T-cell (primary cell): ENCODE measurements at places on chromosomes 13 and 19. TPM values are rescaled to one million over a fixed set of nuclear protein-coding genes. Genes with fewer than 3 reads are reported as not detected.
A peak's percentile ranks its signal among the peaks of the same experiment; 100 is the strongest.

Gene PDE4A
- total RNA-seq: 2.2 TPM

Gene SIAH3
- total RNA-seq: 0.35 TPM

Gene PGLYRP2
- total RNA-seq: 0.30 TPM

Gene WDR87
- not detected for total RNA-seq

Gene ZNF442
- total RNA-seq: 1.7 TPM

Gene ONECUT3
- total RNA-seq: 0.03 TPM

Gene OR7D2
- not detected for total RNA-seq

DNA sequence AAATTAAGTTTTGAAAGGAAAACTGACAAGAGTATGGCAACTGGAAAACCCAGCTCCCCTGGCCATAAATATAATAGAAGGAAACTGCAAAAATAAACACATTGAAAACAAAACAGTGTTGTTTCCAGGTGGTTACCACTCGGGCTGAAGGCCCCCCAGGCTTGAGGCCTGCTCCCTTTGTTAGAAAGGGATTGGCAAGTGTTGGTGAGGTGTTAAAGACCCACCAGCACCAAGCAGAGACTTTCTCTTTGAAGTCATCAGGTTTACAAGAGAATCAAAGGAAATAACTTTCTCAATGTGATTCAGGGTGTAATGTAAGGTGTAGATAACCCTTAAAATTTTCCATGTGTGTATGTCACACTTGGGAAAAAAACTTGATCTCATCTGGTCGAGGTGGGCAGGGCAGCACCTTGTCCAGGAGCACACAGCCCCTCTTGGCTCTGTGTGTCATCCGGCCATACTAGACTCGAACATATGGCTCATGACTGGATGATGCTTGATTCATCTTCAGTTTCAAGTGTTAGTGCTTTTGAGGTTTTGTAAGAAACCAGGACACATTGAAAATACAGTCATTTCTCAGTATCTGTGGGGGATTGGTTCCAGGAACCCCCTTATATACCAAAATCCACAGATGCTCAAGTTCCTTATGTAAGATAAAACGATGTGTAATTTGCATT is 7.8 kb downstream of the ACTN4 start:
- H3K27ac ChIP-seq: peak overlapping the region; percentile 22
- no peaks in the 10 kb centered on the region for H3K36me3 ChIP-seq
- H3K27me3 ChIP-seq: peaks cover 9% of the 10 kb centered on the region
- no peak for DNase-seq

DNA sequence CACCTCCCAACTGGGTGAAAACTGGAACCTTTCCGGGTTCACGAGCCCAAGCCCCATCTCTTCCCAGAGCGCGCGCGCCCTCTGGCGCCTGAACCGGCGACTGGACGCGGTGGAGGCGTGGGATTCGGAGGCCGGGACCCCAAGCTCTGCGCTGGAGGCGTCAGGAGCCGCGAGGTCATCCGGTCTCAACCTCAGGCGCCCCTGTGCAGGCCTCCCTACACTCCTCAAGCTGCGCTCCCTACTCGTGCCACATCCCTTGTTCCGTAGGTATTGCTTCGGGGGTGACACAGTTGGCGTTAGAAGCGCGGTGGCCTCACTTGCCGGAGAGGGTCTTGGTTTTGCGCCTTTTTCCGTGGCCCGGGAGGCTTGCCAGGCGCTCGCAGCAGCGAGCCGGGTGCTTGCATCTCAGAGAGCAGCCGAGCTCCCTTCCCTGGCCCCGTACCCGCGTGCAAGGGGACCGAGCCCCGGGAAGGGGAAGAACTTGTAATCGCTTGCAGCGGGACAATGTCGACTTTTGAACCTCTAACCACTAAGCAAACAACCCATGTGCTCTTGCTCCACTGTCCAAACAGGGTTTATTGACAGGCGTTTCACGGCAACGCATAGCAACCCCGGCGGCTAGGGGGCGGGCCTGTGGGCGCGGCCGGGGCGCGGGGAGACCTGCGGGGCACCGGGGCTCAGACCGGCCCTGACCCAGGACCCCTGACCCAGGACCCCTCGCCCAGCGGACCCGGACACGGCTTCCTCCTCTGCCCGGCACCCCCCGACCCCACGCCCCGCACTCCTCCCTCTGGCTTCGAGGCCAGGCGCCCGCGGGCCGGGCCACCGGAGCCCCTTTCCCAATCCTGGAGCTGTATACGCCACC is 8.5 kb downstream of the CDX2 start:
- peaks cover 25% of the 10 kb centered on the region for H3K27me3 ChIP-seq
- no peaks in the 10 kb centered on the region for H3K36me3 ChIP-seq
- H3K4me1 ChIP-seq: no peaks in the 10 kb centered on the region
- peak overlapping the region; percentile 53 for H3K4me3 ChIP-seq
- DNase-seq: no peak

GRCh38 chr19:50433201-50434180 is 799 bp downstream of the MYBPC2 start:
- H3K27me3 ChIP-seq: no peaks in the 10 kb centered on the region
- no peak overlapping the region for H3K27ac ChIP-seq
- H3K4me3 ChIP-seq: no peak overlapping the region

DNA sequence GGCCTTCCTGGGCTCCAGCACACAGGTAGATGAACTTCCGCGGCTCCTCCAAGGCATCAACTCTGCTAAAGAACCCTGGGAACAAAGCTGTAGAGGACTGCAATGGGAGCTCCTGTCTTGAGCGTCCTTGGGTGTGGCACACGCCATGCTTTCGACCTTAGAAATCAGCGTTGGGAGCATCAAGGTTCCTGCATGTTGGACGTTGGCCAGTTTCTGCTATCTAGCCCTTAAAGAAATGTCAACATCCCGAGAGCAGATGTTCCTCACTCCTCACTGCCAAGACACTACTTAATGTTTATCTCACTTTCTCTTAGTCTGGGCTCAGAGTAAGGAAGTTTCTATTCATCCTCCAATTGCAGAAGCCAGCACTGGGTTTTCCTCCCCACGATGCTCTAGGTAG is 70.6 kb upstream of the MEDAG start:
- no peaks in the 10 kb centered on the region for H3K4me1 ChIP-seq
- no peak overlapping the region for H3K4me3 ChIP-seq
- H3K27me3 ChIP-seq: peaks cover 24% of the 10 kb centered on the region

GRCh38 chr19:10085641-10086590 is at the start of gene SHFL:
Gene SHFL (plus strand): TSS chr19:10086317. CDS start chr19:10086428, 111 bp downstream.
- H3K36me3 ChIP-seq: peaks cover 13% of the 10 kb centered on the region
- peak within 1 kb of the TSS; percentile 83 for H3K27ac ChIP-seq
- DNase-seq: peak; percentile 81
- H3K27me3 ChIP-seq: no peaks in the 10 kb centered on the region
- peaks cover 20% of the 10 kb centered on the region for H3K4me1 ChIP-seq

- H3K36me3 ChIP-seq: peaks cover 4% of the 10 kb centered on the region
- H3K4me3 ChIP-seq: no peak overlapping the region
- no peak overlapping the region for H3K27ac ChIP-seq
- no peaks in the 10 kb centered on the region for H3K27me3 ChIP-seq
Observed at GRCh38 chr13:32237681-32238080, 77.5 kb downstream of the ZAR1L start.

- no peak overlapping the region for H3K27ac ChIP-seq
- no peak for DNase-seq
- no peaks in the 10 kb centered on the region for H3K36me3 ChIP-seq
- H3K27me3 ChIP-seq: no peaks in the 10 kb centered on the region
Observed at GRCh38 chr19:4606921-4607678, 32.2 kb upstream of the TNFAIP8L1 start.

DNA sequence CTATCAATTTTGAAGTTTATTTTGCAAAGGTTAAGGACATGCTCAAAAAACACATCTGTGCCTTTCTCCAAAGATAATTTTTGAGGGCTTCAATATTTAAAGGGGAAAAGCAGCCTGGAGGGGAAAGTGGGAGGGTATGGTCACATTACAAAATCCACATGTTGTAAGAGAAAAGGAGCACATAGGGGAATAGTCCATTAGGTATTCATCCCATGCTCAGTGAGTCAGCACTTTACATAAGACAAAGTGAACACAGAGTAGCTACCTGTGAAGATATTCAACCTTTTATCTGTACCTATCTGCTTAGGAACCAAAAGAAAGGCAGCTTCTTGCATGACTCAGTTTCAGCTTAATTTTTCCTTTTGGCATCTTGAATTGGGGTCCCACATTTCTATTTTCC is 932.0 kb downstream of the SLITRK6 start:
- no peaks in the 10 kb centered on the region for H3K36me3 ChIP-seq
- no peaks in the 10 kb centered on the region for H3K4me1 ChIP-seq
- H3K27me3 ChIP-seq: no peaks in the 10 kb centered on the region

DNA sequence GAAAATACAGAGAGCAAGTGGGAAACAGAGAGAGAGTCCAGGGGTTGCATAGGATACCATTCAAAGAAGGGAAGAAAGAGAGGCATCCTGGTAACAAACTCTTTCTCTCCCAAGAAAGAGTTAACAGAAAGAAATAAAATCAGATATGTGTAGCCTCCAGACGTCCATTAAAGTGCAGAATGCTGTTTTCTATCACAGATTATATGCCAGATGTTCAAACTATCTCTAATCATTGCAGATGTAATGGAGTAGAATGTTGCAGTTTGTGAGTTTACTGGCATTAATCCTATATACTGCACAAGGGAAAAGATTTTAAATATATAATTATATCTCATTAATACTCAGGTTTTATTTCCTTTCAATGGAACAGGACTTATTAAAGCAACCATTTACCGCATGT is 369.4 kb downstream of the ZNF536 start:
- no peak overlapping the region for H3K4me3 ChIP-seq
- DNase-seq: no peak
- H3K27me3 ChIP-seq: no peaks in the 10 kb centered on the region
- no peaks in the 10 kb centered on the region for H3K4me1 ChIP-seq

DNA sequence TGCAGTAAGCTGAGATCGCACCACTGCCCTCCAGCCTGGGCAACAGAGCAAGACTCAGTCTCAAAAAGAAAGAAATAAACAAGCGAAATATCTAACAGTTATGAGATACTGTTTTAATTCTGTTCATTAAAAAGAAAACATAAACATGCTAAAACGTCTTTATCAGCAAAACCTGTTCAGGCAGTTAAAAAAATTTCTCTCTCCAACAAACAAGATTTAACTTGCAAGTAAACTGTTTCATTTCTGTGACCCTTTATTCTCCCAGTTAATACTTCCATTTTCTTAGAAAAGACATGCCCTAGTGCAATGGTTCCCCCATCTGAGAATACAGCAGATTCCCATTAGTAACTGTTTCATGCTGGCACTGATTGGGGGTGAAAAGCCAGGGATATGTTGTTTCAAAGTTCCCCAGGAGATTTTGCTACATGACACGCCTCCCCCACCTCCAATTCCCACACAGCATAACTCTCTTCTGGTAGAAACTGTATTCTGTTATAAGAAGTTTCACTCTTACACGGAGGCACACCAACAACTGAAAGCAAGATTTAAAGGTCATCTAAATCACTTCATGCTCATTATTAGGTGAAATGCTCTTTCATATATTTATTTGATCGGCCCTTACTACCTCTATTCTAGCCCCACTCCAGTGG is 24.4 kb downstream of the ELF1 start:
- H3K27ac ChIP-seq: peak overlapping the region; percentile 60
- no peak for DNase-seq
- peaks cover 9% of the 10 kb centered on the region for H3K36me3 ChIP-seq
- H3K4me1 ChIP-seq: peaks cover 42% of the 10 kb centered on the region

DNA sequence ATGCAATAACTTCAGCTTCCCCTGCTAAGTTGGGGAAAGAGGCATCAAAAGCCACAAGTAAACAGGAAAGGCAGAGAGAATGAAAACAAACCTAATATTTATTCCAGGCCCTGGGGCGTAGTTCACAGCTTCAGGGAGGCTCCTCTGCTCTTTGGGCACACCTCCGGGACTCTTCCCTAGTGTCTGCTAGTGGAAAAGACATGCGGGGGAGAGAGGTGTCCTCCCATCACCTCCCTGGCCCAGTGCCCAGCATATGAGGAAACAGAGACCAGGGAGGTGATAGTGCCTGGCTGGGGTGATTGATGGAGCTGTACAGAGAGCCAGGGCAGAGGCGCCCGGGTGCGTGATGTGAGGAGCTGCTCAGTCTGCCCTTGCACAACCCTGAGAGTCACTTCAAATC is 71.0 kb downstream of the RASL11A start:
- no peaks in the 10 kb centered on the region for H3K4me1 ChIP-seq
- no peak overlapping the region for H3K27ac ChIP-seq
- peaks cover 36% of the 10 kb centered on the region for H3K27me3 ChIP-seq
- no peaks in the 10 kb centered on the region for H3K36me3 ChIP-seq
- no peak overlapping the region for H3K4me3 ChIP-seq

DNA sequence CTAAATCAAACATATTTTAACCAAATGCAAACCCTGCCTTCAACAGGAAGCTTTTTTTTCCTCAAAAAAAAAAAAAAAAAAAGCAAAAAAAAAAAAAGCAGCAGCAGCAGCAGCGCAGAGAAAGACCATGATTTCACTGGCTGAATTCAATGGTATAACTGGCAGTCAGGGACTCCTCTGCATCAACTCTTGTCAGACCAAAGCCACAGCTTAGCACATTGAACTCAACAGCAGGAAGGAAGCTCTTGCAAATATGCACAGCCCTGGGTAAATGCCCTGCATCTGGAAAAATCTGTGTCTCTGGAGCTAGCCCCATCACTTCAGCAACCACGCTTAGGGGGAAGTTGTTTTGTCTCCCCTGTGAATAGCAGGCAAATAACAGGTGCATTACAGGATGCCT is 17.6 kb upstream of the DHRS12 start:
- peaks cover 2% of the 10 kb centered on the region for H3K36me3 ChIP-seq
- peak; percentile 33 for DNase-seq
- peaks cover 53% of the 10 kb centered on the region for H3K4me1 ChIP-seq
- H3K4me3 ChIP-seq: peak overlapping the region; percentile 90

DNA sequence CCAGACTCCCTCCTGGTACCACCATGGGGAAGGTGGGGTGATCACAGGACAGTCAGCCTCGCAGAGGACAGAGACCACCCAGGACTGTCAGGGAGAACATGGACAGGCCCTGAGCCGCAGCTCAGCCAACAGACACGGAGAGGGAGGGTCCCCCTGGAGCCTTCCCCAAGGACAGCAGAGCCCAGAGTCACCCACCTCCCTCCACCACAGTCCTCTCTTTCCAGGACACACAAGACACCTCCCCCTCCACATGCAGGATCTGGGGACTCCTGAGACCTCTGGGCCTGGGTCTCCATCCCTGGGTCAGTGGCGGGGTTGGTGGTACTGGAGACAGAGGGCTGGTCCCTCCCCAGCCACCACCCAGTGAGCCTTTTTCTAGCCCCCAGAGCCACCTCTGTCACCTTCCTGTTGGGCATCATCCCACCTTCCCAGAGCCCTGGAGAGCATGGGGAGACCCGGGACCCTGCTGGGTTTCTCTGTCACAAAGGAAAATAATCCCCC is 505 bp upstream of the CEACAM5 start:
- H3K27ac ChIP-seq: no peak overlapping the region
- H3K4me3 ChIP-seq: no peak overlapping the region
- H3K36me3 ChIP-seq: no peaks in the 10 kb centered on the region
- H3K4me1 ChIP-seq: peaks cover 7% of the 10 kb centered on the region
- H3K27me3 ChIP-seq: no peaks in the 10 kb centered on the region
- no peak for DNase-seq

GRCh38 chr19:41327076-41327575 is 17.2 kb downstream of the CCDC97 start:
- H3K27ac ChIP-seq: peak overlapping the region; percentile 81
- H3K36me3 ChIP-seq: peaks cover 9% of the 10 kb centered on the region
- no peak for DNase-seq
- H3K27me3 ChIP-seq: no peaks in the 10 kb centered on the region
